ENCODE measurements at places on chromosomes 3 and 15.

GRCh38 chr15:77473328-77473727 is 52.6 kb downstream of the HMG20A start:
- DNase-seq, result no peak

DNA sequence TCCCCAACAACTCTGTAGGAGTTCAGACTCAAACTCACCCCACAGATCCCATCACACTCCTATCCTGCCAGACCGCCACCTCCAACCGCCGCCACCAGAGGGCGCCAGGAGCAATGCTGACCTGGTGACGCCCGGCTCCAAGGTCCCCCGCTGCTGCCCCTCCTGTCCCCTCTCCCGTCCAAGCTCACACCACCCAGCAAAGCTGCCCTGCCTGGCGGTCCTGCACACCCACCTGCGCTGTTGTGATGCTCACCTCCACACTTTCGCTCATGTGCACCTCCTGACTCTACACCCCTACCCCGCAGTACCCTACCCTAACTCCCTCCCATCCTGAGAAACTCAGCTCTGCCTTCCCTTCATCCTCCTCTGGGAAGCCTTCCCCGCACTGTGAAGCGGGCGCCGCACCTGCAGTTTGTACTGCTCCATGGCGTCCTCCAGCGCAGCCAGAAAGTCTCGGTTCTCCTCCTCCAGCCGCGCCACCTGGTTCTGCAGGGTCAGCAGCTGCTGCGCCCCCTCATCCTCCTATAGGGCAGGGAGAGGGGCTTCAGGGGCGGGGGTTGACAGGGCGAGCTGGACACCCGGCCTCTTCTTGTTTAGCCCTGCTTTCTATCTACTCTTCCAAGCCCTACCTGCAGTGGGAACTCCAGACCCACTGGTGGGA is 7.9 kb downstream of the KIF7 start:
- DNase-seq, result no peak

DNA sequence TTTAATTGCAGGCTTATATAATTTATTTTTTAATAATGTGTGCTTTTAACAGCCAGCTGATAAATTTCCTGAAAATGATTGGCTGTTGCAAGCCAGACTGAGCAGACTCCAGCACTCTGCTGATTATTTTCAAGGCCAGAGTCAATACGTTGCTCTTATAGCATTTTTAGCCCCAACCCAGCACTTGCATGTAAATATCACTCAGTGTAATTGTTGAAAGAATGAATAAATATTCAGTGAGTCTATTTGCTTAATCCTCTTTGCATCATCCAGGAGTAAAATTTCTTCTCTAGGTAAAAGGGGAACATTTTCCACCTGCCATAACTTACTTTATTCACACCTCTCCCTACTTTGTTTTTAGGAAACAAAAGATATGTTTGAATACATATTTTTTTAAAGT is 2.9 kb downstream of the GABRR3 start:
- no peak for DNase-seq

DNA sequence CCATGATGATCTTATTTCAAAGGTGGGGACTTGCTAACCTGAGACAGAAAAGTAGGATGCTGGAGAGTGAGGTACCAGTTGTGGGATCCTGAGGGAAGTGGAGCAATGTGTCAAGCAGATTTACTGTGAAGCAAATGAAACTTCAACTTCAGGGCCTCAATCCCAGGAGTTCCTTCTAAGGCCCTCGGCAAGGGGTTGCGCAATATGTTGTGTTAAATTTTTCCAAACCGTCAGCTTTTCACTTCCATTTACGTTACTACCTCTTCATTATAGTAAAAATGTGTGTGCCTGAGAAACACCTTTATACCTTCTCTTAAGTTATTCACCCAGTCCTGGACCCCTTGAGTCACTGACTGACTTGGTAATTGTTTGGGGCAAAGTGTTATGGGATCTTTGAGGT is 42.5 kb upstream of the KCNH8 start:
- DNase-seq, result no peak

- DNase-seq, result no peak
Measured at GRCh38 chr3:133213937-133214336, 175.7 kb downstream of the TMEM108 start.

GRCh38 chr15:52287114-52287513 is 8.5 kb downstream of the MYO5C start:
- no peak for DNase-seq

- no peak for DNase-seq
Measured at GRCh38 chr15:85142312-85142711, 160.7 kb downstream of the PDE8A start.

- DNase-seq, result no peak
Measured at GRCh38 chr3:133181392-133182150, 143.4 kb downstream of the TMEM108 start.

GRCh38 chr3:156563900-156564682 is 9.2 kb upstream of the SSR3 start:
- DNase-seq, result no peak

DNA sequence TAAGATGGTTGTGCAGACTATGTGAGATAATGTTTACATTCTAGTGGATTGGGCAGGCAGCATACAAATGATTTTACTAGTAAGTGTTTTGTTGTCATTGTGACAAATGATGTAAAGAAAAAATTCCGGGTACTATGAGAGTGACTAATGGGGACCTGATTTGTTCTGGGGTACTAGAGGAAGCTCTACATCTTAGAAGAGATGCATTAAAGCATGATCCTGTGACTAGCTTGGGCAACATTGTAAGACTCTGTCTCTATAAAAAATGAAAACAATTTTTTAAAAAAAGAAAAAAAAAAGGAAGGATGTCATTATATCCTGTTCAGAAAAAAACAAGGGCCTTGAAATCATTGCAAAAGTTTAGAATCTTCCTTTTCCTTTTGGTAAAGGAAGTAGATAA is 58.1 kb upstream of the MYRIP start:
- no peak for DNase-seq

GRCh38 chr15:92881211-92881754 is 18.8 kb upstream of the CHD2 start:
- no peak for DNase-seq

GRCh38 chr3:197599089-197599765 is 43.5 kb upstream of the BDH1 start:
- no peak for DNase-seq

- no peak for DNase-seq
Measured at GRCh38 chr15:66098022-66098363, 155.6 kb downstream of the MEGF11 start.

- no peak for DNase-seq
Measured at GRCh38 chr3:178546079-178546478, 9.8 kb downstream of the KCNMB2 start.

Measured in NCI-H1105 (cell line).